ENCODE measurements at places on chromosomes 7 and 10.
A peak's percentile ranks its signal among the peaks of the same experiment; 100 is the strongest.

DNA sequence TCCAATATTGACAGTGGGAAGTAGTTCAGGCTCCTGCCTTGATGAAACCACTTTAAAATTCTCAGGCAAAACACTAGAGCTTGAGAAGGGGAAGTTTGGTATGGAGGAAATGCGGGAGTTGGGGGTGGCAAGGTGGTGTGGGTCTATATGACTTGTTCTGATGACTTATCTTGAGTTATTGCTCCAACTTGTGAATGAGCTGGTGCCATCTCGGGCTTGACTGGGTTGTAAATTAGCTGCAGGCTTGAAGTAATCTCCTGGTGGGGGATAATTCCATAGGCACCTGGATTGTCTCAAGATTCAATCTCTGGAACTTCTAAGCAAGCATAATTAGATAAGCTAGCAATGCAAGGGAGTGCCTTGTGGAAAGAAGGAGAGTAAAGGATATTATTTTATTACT lies 29.0 kb downstream of the MRPL32 start:
- no peak for DNase-seq

- DNase-seq: peak; percentile 81
Measured at GRCh38 chr10:94194256-94194655, 168.5 kb downstream of the NOC3L start.

- no peak for DNase-seq
Measured at GRCh38 chr10:37752334-37752875, 105.0 kb downstream of the ZNF248 start.

- no peak for DNase-seq
Measured at GRCh38 chr7:142739923-142740492, 9.3 kb upstream of the PRSS1 start.

GRCh38 chr10:79202188-79203013 lies 133.6 kb downstream of the ZMIZ1 start:
- peak; percentile 45 for DNase-seq

DNA sequence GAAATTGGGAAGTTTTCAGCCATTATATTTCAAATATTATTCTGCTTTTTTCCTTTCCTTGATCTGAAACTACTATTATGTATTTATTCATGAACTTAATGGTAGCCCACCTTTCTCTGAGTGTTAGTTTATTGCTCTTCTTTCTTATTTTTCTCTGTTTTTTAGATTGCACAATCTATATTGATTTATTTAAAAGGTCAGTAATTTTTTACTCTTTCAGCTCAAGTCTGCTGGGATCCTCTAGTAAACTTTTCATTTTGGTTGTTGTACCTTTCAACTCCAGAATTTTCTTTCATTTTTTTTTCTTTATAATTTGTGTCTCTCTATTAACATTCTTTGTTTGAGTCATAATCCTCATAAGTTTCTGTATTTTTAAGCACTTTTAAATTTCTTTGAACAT lies 529.4 kb upstream of the POT1 start:
- no peak for DNase-seq

DNA sequence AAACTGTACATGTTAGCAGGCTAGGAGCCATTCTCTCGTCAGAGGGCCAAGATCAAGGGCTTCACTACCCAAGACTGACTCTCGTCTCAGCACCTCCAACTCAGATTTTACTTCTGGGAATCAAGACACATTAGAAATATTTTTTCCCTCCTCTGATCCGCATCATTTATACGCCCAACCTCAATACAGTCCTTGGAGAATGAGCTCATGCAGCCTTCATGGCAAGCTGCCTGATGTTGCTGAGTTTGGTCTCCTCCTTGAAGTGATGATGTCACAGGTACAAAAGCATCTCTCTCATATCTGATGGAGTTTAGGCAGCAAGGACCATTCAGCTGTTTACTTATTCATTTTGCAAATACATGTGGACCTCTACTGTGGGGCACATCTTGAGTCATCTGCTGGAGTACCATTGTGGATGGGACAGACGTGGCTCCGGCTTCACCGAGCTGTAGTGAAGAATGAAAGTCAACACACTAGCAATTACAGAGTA lies 114.0 kb downstream of the BMPER start:
- DNase-seq: no peak

DNA sequence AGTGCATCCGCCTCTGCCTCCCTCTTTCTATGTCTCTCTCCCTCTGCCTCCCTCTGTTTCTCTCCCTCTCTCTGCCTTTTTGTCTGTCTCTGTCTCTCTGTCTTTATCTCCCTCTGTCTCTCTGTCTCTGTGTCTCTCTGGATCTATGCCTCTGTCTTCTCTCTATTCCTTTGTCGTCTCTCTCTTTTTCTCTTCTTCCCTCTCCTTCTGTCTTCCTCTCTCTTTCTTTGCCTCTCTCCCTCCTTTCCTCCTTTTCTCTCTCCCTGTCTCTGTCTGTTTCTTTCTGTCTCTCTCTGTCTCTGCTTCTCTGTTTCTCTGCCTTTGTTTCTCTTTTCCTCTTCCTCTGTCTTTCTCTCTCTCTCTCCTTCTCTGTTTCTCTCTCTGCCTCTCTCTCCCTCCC lies 678.8 kb upstream of the NRP1 start:
- no peak for DNase-seq

DNA sequence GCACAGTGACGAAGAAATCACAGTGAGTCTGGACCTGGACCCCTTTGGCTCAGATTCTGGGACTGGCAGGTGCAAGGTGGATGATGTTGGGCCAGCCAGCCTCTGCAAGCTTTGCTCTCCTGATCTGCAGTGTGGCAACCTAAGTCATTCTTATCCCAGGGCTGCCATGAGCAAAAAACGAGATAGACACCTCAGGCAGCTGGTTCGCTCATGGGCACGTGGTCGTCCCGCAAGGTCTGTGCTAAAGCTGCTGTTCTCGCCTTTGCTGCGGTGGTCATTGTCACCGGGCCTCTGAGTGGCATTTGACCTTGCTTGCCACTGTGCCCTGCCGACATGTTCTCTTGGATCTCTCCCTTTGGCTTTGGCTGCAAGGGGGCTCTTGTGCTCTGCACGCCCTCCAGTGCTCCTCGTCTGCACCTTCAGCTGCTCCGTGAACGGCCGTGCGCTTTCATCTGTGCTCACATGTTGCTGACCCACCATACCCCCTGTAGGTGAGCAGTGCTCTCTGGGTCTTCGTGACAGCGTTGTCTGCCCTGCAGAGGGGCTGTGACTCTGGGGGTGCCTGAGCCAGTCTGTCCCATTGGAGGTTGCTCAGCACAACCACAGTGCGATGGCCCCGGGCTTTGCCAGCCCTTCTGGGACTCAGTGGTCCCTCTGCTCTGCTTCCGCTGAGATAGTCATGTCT lies 317.0 kb downstream of the GLRX3 start:
- DNase-seq: no peak

GRCh38 chr10:118047157-118047719 lies 497 bp upstream of the RAB11FIP2 start:
- DNase-seq: no peak

GRCh38 chr10:58842860-58843376 lies 330.2 kb downstream of the BICC1 start:
- no peak for DNase-seq

DNA sequence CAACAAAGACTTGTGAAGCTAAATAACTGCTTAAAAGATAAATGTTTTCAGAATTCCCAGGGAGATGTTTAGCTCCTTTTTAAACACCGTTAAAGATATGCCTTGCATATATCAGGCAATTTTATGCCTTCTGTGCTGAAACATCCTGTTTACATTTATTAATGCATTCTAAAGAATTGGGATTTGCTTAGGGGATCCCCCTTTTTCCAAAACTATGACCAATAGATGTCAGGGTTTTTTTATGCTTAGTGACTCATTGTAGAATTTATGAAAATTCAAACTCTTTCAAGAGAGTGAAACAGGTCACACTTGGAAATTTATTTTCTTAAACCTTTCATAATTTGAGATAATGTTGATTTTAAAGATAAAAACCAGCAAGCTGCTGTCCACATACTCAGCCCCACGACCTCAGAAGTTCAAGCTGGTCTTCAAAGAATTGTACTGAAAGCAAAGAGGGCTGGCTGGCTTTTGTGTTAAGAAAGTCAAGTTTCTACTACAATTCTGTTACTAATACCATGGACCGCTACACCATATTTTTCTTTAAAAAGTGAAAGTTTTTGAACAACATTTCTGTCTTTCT lies 411.8 kb downstream of the ETV1 start:
- no peak for DNase-seq

DNA sequence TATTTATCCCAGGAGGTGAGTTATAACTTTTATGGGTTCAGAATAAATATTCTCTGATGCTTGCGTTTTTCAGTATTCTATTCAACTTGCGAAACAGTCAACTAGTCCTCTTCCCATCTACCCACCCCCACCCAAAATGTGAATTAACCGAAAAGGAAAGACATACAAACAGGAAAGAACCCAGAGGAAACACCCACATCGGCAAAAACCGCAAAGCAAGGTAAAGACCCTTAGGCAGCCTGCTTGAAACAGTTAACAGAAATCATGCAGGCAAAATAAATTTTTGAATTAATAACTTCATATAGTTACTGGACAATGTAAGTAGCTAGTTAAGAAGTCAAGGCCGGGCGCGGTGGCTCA lies 5.4 kb downstream of the ZC3HAV1 start:
- DNase-seq: no peak

GRCh38 chr7:84669177-84669732 lies 474.7 kb upstream of the SEMA3A start:
- DNase-seq: no peak

DNA sequence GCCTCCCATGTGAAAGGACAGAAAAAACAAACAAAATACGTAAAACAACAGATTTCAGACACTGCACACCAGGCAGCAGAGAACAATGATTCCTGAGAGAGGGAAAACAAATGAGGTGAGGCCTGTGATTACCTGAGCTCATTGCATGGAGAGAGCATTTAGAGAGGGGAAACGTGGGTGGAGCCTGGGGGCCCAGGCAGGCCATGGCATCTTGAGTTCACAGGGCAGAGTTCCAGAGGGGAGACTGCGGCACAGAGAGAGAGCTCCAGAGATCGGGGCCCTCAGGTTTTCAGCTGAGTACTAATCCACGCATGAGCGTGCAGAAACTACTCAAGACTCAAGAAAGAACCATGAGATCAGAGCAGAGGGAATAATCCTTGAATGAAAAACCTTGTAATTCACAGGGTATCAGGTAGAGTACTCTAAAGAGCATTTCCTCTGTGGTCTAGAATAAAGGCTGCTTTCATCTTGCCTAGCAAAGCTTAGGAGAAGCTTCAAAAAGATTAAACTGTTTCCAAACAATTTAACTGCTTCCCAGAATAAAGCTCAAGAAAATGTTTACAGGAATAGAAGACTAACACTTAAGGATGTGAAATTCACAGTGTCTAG lies 46.6 kb upstream of the ARHGAP12 start:
- DNase-seq: no peak

DNA sequence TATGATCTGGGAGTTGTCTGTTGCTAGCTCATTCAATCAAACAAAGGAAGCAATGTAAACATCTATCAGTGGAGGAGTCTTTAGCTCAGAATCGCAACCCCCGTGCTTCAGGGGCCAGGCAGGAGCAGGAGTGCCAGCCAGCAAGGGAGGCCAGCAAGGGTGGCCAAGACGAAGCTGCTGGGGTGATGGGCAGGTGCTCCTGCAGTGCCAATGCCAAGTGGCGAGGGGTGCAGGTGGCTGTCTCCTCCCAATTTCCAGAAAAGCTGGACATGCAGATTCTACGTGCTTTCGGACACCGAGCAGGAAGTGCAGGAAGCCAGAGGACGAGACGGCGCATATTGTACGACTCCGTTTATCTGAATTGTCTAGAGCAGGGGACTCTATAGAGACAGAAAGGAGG lies 48.1 kb upstream of the EBF3 start:
- no peak for DNase-seq

DNA sequence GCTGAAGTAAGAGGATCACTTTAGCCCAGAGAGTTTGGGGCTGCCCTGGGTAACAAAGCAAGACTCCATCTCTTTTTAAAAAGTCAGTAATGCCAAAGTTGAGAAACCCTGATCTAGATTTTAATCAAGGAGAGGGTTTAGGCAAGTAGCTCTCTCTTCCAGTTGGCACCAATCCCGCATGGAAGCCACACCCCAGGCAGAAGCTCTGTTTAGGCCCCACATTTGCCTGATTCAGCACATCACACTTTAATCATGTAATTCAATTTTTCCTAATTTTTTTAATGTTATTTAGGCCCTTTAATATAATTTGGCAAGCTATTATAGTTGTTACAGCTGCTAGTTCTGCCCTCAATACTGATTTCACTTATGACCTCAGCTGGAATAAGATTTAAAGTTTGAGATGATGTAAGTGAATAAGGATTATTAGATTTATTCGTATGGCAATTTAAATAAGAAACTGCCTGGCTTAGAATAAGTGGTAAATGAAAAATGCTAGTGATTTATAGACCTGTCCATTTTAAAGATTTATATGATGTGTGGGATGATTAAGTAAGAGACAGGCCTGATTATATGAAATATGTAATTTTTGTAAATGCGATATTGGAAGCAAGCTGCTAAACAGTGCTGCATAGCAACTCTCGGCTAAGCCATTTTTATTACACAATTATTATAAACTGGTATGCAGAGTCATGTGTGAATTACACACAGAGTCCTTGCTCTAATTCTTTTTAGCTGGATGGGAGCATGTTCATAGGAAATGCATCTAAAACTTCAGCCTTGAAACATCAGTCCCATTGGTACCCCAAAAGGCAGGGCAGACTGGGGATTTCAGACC lies 80.2 kb upstream of the NFE2L3 start:
- DNase-seq: no peak

- DNase-seq: no peak
Measured at GRCh38 chr7:44284881-44285541, 40.4 kb downstream of the CAMK2B start.
